ENCODE measurements at places on chromosomes 11 and 22. TPM values are rescaled to one million over a fixed set of nuclear protein-coding genes. Genes with fewer than 3 reads are reported as not detected.

- H3K27ac ChIP-seq, result no peak overlapping the region
- H3K4me3 ChIP-seq, result no peak overlapping the region
- no peaks in the 10 kb centered on the region for H3K4me1 ChIP-seq
- no peak for DNase-seq
- H3K36me3 ChIP-seq, result no peaks in the 10 kb centered on the region
- H3K27me3 ChIP-seq, result peaks cover 10% of the 10 kb centered on the region
These were observed 45.0 kb downstream of the LINC01488 start for GRCh38 chr11:69526453-69526810.

DNA sequence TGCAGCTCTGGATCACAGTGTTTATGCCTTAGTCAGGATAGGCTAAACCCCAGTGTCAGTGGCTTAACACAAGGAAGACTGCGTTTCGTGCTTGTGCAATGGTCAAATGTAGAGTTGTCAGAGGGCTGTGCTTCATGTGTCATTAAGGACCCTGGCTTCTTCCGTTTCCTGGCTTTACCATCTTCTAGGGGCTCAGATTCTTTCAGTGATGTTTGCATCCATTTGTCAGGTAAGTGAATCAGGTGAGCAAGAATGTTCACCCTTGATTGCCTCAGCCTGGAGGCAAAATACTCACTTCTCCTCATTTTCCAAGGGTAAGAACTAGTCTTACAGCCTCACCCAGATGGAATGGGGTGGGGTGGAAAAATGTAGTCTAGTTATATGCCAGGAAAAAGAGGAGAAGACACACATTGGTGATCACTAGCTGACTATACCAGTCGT is 20.5 kb upstream of the AMOTL1 start:
- no peak for DNase-seq
- H3K4me3 ChIP-seq, result no peak overlapping the region
- H3K36me3 ChIP-seq, result no peaks in the 10 kb centered on the region
- H3K4me1 ChIP-seq, result no peaks in the 10 kb centered on the region
- H3K27me3 ChIP-seq, result no peaks in the 10 kb centered on the region
- no peak overlapping the region for H3K27ac ChIP-seq

DNA sequence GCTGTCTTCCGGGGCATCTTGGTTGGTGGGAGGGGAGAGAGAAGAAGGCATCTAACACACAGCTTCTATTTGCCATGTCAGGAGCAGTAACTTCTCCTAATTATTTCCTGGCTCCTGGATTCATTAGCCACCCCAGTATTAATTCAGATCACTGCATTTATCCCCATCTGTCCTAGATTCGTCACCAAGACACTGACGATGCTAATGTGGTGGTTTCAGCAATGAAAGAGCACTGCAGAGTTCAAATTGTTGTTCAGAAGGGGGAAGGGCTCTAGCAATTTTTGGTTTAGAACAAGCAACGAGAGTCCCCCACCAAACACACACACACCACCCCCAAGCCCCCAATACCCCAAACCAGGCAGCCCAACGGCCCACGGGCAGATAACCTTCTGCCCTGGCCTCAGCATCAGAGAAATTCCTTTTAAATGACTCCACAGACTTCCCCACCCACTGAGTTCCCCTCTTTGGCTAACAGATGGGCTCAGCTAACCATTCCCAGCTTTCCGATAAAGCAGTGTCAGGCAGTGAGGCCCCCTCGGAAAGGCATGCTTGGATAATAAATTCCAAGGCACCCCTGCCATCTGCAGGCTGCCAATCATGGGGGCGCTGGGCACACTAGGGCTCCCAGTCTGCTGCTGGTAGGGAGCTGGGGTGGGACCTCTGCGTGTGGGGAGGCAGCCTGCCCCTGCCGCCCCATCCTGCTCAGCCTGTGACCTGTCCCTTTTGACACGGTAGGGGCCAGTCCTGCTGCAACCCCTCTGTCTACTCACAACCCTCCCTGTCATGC is 453.5 kb downstream of the MIAT start:
- DNase-seq, result no peak
- no peak overlapping the region for H3K27ac ChIP-seq
- no peak overlapping the region for H3K4me3 ChIP-seq
- no peaks in the 10 kb centered on the region for H3K36me3 ChIP-seq

GRCh38 chr22:27879923-27880322 is 39.1 kb downstream of the PITPNB start:
- H3K36me3 ChIP-seq, result peaks cover 3% of the 10 kb centered on the region
- no peaks in the 10 kb centered on the region for H3K27me3 ChIP-seq
- H3K4me3 ChIP-seq, result no peak overlapping the region
- H3K4me1 ChIP-seq, result peaks cover 7% of the 10 kb centered on the region

The MOGAT2 gene
- total RNA-seq, result not detected

GRCh38 chr11:114440971-114441763 is 1.9 kb downstream of the REXO2 start:
- H3K36me3 ChIP-seq, result no peaks in the 10 kb centered on the region
- peaks cover 2% of the 10 kb centered on the region for H3K4me1 ChIP-seq
- no peaks in the 10 kb centered on the region for H3K27me3 ChIP-seq
- peak overlapping the region; percentile 90 for H3K4me3 ChIP-seq

DNA sequence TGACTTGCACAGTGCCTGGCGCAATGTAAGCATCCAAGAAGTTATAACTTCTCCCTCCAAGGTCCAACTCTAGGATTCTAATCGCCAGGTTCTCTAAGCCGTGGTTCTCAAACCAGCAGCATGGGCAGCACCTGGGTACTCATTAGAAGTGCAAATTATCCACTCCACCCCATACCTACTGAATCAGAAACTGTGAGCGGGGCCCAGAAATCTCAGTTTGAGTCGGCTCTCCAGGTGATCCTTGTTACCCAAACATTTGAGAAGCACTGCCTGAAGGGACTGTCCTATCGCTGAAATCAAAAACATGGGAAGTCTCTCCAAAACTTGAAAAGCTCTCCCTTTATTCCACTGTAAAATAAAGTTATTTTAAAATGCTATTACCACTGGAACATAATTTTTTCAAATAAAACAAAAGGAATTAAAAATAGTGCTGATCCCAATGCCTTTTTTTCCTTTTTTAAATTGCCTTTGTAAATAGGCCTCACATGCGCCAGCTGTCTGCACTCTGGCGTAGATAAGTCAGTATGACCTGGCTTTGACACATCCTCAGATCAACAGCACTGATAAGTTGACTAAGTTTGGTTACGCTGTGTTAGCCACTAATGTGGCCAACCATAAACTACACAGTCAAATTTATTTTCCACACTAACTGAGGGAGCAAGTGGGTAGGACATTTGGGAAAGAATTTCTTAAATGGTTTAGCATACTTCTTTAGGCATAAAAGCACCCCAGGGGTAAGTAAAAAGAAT is 8.4 kb upstream of the CTR9 start:
- no peak overlapping the region for H3K4me3 ChIP-seq
- DNase-seq, result no peak
- no peaks in the 10 kb centered on the region for H3K36me3 ChIP-seq

DNA sequence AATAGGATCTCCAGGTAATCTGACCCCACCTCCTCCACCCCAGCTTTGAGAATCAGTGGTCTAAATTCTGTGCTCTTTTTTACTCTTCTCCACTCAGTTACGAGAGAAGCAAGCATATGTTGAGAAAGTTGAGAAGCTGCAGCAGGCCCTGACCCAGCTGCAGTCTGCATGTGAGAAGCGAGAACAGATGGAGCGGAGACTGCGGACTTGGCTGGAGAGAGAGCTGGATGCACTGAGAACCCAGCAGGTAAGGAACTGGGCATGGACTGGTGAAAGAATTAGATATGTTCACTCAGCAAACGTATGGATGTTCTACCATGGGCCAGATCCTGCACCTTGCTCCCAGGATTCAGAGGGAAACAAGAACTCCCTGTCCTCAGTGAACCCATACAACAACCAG is 85.7 kb downstream of the AMOTL1 start:
- no peak overlapping the region for H3K4me3 ChIP-seq
- DNase-seq, result no peak
- H3K36me3 ChIP-seq, result 0 out of 2 replicates have a peak, but pooled peaks cover 6% of the 10 kb centered on the region
- H3K27ac ChIP-seq, result no peak overlapping the region
- H3K4me1 ChIP-seq, result no peaks in the 10 kb centered on the region

DNA sequence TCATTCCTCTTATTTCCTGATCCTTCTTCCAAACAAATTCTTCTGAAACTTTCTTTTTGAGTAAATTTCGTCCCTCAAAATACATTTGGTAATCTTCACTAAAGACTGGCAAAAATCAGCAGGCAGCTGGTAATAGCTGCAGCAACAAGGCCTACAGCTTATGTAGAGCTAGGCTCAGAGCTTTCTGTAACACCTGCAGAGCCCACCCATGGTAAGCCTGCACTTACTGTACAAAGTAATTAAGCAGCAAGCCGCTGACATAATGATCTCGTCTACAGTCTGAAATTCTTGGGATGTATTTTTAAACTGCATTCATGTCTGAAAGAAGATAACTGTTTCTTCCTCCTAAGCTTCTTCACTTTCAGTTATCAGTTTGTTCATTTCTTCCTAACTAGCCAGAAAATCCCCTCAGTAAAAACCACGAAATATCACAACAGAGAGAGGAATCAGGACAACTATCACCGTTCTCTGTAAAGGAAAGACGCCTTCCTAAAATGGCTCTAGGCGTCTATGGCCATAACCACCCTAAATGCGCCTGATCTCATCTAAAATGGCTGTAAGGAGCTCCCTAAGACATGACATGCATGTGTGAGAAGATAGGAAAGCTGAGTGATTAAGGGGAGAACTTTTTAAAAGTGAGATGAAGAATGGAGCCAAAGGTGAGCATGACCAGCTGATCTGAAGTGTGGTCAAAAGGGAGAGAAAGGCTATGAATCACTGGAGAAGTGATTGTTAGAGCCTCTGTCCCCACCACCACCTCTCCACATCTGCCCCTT is 56.2 kb downstream of the DENND5A start:
- H3K36me3 ChIP-seq, result no peaks in the 10 kb centered on the region
- H3K4me3 ChIP-seq, result no peak overlapping the region
- no peaks in the 10 kb centered on the region for H3K4me1 ChIP-seq
- H3K27me3 ChIP-seq, result no peaks in the 10 kb centered on the region

DNA sequence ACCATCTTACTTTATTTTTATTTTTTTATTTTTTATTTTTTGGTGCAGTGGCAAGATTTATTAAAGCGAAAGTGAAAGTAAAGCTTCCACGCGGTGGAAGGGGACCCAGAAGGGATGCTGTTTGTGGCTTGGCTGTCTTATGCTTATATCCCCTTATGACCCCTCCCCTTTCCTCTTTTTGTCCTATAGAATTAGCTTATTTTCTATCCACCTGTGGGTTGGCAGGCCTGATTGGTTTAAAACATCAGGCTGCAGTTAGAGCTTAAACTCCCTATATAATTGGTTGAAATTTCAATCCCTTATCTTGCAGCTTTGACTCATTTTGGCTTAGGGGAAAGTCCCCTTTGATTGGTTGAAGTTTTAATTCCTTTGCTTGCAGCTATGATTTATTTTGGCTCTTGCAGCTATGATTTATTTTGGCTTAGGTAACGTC is 50.5 kb downstream of the NNMT start:
- no peak overlapping the region for H3K27ac ChIP-seq
- no peaks in the 10 kb centered on the region for H3K4me1 ChIP-seq
- H3K27me3 ChIP-seq, result no peaks in the 10 kb centered on the region
- no peaks in the 10 kb centered on the region for H3K36me3 ChIP-seq
- no peak for DNase-seq

DNA sequence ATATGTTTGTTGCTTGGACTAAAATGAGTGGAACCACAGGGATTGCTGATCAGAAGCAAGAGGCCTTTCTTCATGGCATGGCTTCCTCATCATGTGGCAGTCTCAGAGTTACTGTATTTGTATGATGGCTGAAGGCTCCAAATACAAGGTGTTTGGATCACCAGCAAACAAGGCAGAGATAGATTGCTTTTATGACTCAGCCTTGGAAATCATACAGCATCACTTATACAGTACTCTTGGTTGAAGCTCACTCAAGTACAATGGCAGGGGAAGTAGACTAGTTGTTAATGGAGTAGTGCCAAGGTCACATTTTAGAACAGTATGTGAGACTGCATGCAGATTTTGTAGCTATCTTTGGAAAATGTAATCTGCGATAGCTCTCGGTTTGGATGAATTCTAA is 16.6 kb downstream of the CAPRIN1 start:
- no peak overlapping the region for H3K4me3 ChIP-seq
- no peak for DNase-seq
- H3K4me1 ChIP-seq, result no peaks in the 10 kb centered on the region

GRCh38 chr11:46588131-46588530 is 5.7 kb downstream of the AMBRA1 start:
- no peak for DNase-seq
- no peak overlapping the region for H3K27ac ChIP-seq
- no peaks in the 10 kb centered on the region for H3K27me3 ChIP-seq
- no peaks in the 10 kb centered on the region for H3K36me3 ChIP-seq

DNA sequence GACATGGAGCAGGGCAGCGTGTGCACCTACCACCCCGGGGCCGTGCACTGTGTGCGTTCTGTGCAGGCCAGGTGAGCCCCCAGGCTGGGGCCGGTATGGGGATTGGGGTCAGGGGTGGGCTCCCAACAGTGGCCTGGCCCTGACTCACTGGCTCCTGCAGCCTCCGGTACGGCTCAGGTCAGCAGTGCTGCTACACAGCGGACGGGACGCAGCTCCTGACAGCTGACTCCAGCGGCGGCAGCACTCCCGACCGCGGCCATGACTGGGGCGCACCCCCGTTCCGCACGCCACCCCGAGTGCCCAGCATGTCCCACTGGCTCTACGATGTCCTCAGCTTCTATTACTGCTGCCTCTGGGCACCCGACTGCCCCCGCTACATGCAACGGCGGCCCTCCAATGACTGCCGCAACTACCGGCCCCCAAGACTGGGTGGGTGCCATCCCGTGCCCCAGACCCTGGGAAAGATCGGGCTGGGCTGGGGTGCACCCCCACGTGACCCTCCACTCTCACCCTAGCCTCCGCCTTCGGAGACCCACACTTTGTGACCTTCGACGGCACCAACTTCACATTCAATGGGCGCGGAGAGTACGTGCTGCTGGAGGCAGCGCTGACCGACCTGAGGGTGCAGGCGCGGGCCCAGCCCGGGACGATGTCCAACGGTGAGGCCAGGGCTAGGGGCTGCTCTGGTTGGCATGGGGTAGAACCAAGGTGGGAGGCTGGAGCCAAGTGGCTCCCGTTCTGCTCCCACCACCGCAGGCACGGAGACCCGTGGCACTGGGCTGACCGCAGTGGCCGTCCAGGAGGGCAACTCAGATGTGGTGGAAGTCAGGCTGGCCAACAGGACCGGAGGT is 4.4 kb downstream of the SUSD2 start:
- peaks cover 17% of the 10 kb centered on the region for H3K4me1 ChIP-seq
- no peaks in the 10 kb centered on the region for H3K36me3 ChIP-seq
- DNase-seq, result no peak

DNA sequence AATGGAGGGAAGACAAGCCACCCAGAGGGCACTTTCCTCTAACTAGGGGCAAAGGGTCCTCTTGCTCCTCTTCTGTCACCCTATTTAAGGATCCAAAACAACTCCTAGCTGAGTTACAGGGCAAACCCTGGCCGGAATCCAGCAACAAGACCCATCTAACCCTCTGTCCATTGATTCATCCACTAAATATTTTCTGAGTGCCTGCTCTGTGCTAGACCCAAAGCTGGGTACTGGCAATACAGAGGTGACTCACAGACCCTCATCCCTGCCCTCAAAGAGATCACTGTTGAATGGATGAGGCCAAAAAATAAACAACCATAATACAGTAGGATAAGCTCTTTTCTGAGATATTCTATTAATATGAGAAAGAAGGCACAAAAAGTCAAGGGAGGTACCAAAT is 4.3 kb upstream of the GALNT18 start:
- no peaks in the 10 kb centered on the region for H3K36me3 ChIP-seq
- no peak for DNase-seq
- H3K4me1 ChIP-seq, result peaks cover 14% of the 10 kb centered on the region
- peaks cover 3% of the 10 kb centered on the region for H3K27me3 ChIP-seq

GRCh38 chr11:12359761-12360160 is 17.6 kb upstream of the PARVA start:
- no peak overlapping the region for H3K4me3 ChIP-seq
- H3K27ac ChIP-seq, result no peak overlapping the region
- no peaks in the 10 kb centered on the region for H3K4me1 ChIP-seq
- H3K36me3 ChIP-seq, result no peaks in the 10 kb centered on the region

Measured in H1 (cell line).